ENCODE measurements at places on chromosomes 12 and 14.
A peak's percentile ranks its signal among the peaks of the same experiment; 100 is the strongest.

GRCh38 chr12:34340534-34341361 lies 318.5 kb downstream of the ALG10 start:
- no peak for DNase-seq

DNA sequence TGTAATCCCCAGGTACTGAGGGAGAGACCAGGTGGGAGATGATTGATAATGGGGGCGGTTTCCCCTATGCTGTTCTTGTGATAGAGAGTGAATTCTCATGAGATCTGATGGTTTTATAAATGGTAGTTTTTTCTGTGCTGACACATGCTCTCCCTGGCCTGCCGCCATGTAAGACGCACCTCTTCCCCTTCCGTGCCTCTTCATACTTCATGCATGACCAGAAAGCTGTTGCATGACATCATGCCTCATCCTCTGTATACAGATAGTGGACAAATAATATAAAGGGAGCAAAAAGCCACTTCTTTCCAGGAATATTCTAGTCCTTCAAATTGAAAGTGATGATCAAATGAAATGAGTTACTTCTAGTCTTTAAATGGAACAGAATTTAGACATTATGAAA lies 47.3 kb upstream of the LRIG3 start:
- DNase-seq = no peak

DNA sequence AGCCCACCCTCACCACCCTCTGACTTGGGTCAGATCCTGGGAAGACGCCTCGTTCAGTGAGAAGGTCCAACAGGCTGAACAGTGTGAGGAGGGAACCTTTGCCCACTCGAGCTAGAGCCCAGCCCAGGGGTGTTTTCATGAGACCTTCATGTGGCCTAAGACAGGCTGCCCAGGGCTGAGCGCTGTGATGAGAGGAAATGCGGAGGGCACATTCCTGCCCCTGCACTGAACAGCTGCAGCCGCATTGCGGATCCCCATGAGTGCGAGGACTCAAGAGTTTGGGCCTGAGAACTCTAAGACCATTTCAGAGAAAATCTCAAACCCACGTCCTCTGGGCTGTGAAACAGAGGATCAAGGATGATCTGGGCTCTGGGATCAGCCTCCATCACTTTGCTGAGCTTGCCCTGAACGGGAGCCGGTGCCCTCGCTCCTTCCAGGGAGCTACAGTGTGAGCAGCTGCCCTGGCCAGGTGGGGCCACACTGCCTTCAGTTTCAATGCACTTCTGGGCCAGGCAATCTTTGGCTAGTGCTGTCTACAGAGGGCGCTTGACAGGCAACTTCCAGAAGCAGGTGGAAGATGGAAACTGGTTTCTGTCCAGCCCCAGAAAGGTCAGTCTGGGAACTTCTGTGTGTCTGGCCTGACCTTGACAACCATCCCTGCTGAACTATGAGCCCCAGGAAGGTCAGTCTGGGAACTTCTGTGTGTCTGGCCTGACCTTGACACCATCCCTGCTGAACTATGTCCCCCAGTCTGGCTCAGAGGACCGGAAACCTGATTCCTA lies 43.5 kb upstream of the P2RX7 start:
- no peak for DNase-seq

- DNase-seq = peak; percentile 94
Observed at GRCh38 chr12:122366685-122367475, 55.6 kb downstream of the CLIP1 start.

DNA sequence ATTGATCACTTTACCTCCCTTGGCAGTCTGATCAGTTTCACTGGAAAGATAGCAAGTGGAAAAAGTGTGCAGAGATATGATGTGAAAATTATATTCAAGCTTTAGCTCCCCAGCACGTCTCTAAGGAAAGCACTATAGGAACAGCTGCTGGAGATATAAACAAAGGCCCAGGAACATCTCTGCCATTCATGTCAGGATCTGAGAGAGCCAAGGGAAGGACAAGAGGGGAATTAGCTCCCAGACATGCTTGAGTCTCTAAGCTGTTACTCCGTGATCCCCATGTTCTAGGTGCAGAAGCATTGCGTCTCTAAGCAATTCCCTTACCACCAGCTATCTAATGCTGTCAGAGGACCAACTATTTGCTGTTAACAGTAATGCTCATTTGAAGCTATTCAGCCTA lies 700.2 kb downstream of the DIO2 start:
- no peak for DNase-seq

- no peak for DNase-seq
Observed at GRCh38 chr12:93244514-93245077, 133.1 kb upstream of the NUDT4 start.

GRCh38 chr14:59055439-59056045 lies 132.9 kb upstream of the DAAM1 start:
- no peak for DNase-seq

DNA sequence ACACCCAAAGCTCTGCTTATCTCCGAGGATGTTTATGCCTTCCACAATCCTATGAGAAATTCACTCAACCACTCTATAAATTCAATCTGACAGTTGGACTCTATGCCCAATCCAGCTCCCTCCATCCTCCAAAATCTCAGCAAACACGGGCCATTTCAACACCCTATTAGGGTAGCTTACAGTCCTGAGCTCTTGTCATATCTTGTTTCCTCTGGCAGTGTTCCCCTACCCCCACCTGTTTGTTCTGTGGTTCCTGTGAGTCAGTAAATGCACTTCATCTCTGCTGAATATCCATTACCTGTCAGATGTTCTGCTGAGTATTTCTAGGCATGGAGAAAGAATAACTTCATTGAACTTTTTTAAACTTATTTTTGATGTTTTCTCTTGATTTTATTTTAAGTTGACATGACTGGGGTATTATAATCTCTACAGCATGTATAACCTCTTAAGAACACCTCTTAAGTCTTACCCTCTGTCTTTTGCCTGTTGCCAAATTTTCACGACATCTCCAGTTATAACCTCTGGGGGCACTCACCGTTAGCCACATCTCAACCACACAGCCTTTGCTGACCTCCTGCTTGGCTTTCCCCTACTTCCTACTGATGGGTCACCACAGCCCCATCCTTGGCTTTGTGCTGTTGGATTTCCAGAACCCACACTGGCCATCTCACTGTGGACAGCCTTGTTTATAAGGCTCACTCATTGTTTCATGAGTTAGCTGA lies 317.0 kb upstream of the TMPO start:
- DNase-seq = no peak

DNA sequence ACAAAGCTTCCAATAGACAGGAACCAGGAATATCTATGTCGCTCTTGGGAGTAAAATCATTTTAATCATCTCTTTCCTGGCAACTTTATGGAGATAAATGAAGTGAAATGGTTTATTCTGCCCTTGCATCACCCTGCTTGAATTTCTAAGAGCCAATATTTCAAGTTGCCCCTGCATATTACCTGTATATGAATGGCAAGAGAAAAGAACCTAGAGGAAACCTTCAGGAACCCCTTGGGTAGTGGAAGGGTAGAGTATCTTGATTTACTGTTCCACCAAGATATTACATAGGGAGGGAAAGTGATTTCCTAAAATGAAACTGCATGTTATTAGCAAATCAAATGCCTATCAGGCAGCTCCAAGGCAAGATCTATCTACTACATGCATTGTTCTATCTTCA lies 308.4 kb upstream of the NAV3 start:
- DNase-seq = no peak

DNA sequence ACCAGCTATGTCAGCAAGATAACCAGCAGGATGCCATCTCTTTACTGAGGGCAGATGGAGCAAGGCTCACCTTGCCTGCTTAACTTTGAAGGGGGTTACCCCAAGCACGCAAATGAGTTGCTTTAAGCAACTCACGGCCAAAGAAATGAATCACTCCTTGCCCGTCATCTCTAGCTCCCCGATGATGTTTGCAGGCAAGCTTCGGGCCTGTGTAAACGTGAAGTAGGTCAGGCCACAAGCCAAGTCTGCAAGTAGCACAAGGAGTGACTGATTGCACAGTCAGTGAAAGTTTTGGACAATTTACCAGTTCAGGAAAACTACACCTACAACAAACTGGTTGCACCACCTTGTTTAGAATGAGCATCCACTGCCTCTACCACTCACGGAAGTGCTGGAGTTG lies 699.7 kb upstream of the TBX3 start:
- DNase-seq = no peak

GRCh38 chr12:576615-577110 lies 86.6 kb downstream of the NINJ2 start:
- DNase-seq = no peak

DNA sequence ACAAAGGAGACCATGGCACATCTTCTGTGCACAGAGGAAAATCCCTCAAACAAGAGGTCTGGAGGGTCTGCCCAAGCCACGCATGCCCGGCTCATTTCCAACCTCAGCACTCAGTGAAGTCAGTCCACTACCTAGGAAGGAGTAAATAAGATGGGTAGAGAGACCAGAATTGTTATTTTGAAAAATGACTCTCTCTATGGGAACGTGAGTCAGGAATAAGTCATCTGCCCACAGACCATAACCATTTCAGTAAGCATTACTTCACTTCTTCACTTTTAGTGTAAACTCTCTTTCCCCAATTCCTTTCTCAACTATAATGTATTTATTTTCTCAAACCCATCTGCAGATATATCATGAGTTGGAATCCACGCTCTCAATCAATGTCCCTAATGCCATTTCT lies 1039.9 kb upstream of the USP15 start:
- no peak for DNase-seq

All from GM04503 (cell line).